T follicular helper cell (primary cell): ENCODE measurements at places on chromosomes 11 and 22.

DNA sequence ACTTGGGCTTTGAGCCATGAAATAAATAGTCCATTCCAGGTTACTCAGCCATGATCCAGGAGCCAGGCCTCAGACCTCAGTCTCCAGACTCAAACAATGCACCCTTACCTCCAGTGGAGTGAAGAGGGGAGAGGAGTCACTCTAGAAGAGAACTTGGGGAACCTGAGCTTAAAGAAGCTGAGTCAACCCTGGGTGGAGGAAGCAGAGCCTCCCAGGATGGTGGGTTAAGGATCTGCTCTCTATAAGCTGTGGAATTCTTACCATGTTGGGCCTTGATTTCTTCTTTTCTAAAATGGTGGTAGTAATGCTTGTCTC lies 113.2 kb downstream of the NECTIN1 start:
- DNase-seq = no peak

DNA sequence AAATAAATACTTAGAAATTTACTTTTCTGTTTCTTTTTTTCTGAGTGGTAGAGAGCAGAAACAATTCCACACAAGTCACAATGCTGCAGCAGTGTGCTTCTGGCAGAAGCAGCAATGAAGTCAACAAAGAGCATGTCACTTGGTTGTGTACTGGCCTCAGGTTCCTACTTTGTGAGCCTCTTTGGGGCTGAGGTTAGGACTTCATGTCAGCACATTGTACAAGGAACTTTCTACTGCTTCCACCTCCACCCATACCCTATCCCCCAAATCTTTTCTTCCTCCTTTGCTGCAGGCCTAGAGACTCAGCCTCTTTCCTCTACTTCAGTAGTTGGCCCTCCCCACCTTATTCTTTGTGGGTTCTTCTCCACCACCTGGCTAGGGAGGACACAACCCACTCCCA lies 252.7 kb upstream of the PITPNB start:
- DNase-seq = no peak

DNA sequence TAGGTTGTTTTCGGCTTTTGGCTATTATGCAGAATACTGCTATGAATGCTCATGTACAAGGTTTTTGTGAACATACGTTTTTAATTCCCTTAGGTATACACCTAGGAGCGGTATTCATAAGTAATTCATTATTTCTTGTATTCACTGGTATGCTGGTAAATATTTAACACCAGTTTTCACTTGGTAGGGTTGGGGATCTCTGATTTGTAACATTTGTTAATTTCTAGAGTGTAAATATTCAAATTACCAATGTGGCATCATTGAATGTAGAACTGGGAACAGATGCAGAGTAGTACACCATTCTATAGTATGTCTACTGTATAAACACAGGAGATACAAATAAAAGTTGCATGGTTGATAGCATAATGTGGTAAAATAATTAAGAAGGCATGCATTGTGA lies 16.3 kb downstream of the GVQW3 start:
- DNase-seq = no peak

DNA sequence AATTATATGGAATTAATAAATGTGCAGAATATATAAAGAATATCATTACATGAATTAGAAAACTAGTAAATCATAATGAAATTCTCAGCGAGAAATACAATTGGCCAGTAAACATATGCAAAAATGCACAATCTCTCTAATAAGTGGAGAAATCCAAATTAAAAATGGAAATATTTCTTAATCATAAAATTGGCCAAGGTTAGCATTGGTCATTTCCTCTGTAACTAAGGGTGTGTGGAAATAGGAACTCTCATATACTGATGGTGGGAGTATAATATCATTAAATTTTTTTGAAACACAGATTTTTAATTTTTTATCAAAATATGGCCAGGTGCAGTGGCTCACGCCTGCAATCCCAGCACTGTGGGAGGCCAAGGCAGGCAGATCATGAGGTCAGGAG lies 7.6 kb upstream of the ZNF74 start:
- no peak for DNase-seq

- no peak for DNase-seq
Observed at GRCh38 chr11:80815752-80816453, 1375.1 kb upstream of the TENM4 start.

DNA sequence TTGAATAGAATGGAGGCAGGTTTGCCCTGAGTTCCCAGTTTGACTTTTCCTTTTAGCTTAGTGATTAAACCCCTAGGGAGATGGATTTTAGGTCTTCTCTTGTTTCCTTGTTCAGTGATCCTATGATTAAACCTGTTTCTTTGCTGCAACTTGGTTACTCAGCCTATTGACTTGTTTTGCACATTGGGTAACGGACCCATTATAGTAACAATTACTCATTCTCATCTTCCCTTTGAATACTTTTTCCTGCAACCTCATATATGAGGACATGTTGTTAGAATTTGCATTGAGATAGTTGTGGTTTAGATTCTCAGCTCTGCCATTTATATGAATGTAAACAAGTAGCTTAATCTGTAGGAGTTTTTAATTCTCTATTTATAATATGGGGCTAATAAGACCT lies 489.2 kb upstream of the CNTN5 start:
- no peak for DNase-seq

DNA sequence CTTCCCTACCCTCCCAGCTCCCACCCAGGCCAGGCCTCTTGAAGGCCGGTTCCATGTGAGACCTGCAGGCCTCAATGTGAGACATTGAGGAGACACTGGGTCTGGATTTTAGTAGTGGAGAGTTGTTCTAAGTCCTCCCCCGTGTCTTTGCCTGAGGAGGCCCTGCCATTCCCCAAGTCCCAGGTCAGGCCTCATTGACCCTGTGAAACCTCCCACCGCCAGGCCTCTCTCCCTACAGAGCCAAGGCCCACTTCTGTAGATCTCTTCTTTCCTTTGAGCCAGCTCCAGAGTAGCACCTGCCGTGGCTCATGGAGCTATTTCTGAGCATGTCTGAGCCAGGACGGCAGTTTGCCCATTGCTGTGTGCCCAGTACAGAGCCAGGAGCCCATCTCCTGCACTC lies 1419.6 kb downstream of the TBC1D22A start:
- DNase-seq = no peak

- no peak for DNase-seq
Observed at GRCh38 chr11:44277196-44278090, 32.5 kb downstream of the ALX4 start.

- DNase-seq = no peak
Observed at GRCh38 chr22:27614006-27614649, 187.4 kb downstream of the MN1 start.

GRCh38 chr22:20520093-20520511 lies 12.7 kb downstream of the MED15 start:
- DNase-seq = no peak

DNA sequence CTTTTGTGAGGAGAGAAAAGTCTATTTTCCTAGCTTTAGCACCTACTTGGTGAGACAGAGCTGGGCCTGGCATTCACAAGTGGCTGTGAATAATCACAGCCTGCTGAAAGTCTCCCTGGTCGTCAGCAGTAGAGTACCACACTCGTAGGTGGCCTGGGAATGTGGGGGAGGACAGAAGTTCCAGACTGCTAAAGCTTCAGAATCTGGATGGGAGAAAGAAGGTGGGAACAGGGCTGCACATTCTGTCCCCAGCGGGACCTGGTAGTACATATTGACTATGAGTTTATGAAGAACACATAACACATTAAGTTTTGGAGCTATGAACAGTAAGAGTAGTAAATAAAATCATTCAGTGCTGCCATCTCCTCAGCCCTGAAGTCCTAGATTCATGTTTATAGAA lies 19.0 kb upstream of the LIMK2 start:
- no peak for DNase-seq

DNA sequence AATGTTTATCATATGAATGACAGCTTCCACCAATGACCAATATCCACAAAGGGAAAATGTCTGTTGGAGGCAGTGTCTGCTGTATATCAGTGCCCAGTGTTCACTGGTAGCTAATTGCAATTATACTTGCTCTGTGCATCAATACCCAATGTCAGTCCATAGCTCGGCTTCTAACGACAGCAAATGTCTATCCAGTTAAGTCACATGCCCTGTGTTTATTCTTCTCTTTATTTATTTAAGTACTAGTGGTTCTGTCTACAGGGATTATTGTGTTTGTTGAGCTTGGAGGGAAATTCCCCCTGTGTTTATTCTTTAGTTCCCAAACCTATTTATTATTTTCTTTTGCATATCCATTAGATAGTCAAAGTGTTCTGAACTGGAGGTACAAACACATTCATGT lies 18.6 kb downstream of the TSKU start:
- no peak for DNase-seq

- peak; percentile 85 for DNase-seq
Observed at GRCh38 chr11:67505605-67506396, 638 bp upstream of the PITPNM1 start.

GRCh38 chr11:2097356-2097997 lies 41.7 kb downstream of the IGF2 start:
- DNase-seq = no peak

DNA sequence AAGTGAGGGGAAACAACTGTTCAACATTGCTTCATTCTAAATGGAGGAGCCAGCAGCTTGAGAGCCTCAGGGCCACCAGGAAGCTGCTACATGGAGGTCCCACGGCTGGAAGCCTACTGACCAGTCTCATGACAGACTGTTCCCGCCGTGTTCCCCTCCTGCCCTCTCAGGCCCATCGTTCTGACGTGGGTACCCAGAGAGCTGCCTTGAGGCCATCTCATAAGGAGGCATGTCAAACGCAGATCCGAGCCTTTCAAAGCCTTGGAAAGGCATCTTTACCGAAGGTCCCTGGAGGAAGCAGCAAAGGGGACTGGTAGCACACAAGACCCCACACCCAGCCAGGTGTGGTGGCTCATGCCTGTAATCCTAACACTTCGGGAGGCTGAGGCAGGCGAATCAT lies 8.3 kb upstream of the ARHGEF17 start:
- no peak for DNase-seq

GRCh38 chr22:41762980-41763779 lies 37.3 kb upstream of the CCDC134 start:
- DNase-seq = no peak

GRCh38 chr11:64841592-64842365 lies 2.7 kb downstream of the CDC42BPG start:
- no peak for DNase-seq

GRCh38 chr11:87901341-87901740 lies 273.9 kb downstream of the RAB38 start:
- DNase-seq = no peak

DNA sequence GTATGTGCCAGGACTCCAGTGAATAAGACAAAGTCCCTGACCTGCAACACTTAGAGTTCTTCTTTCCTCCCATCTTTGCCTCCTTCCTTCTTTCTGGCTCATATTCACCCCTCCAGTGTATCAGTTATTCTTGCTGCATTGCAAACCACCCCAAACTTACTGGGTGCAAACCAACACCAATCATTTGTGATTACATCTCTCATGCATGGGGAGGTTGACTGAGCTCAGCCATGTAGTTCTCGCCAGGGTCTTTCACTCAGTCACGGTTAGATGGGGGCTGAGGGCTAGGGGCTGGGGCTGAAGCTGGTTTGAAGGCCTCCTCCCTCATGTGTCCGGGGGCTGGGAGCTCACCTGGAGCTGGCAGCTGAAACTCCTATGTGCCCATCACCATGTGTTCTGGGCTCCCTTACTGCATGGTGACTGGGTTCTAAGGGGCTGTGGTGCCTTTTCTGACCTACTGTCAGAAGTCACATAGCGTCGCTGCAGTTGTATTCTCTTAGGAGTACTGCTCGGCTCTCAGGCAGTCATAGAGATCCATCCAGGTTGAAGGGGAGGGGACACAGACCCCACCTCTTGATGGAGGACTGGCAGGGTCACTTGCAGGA lies 35.0 kb upstream of the CACNG2 start:
- no peak for DNase-seq

DNA sequence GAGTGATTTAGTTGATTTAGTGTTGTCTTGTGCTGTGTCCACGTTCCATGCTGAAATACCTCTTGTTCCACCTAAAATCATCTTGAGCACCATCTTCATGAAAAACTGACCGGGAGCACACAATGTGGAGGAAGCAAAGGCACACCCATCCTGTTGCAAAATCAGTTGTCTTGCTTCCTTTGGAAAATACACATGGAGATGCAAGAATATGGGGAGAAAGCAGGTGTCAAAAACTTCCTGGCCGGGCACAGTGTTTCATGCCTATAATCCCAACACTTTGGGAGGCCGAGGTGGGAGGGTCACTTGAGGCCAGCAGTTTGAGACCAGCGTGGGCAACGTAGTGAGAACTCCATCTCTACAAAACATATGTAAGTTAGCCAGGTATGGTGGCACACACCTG lies 151.1 kb downstream of the C11orf91 start:
- no peak for DNase-seq

DNA sequence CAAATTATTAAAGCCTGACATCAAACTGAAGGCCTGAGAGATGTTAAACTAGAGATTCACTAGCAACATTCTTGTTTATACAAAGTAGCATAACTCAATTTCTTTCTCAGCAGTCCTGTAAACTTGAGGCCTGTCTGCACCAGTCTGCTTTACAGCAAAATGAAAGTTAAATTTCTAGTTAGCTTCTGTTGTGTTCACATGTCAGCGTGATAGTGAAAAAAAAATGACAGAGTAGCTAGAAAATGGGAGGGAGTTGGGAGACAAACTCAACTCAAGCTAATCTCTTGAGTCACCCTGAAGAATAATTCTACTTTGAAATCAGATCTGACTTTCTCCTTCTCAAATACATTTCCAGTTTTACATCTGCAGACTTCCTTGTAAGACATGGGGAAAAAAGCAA lies 6.5 kb downstream of the RBFOX2 start:
- DNase-seq = no peak

DNA sequence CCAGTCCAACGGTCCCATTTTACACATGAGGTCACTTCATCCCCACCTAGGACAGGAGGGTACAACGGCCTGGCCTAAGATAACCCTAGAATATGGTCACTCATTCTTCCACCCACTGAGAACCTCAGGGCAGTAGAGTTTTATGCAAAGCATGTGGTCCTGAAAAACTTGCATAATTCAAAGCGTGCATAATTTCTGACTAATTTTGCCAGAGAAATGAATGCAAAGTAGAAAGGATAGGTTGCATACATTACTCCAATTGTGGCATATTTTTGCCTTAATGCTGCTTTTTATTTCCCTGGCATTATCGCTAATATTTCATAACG lies 32.5 kb upstream of the SLC35C1 start:
- DNase-seq = no peak

DNA sequence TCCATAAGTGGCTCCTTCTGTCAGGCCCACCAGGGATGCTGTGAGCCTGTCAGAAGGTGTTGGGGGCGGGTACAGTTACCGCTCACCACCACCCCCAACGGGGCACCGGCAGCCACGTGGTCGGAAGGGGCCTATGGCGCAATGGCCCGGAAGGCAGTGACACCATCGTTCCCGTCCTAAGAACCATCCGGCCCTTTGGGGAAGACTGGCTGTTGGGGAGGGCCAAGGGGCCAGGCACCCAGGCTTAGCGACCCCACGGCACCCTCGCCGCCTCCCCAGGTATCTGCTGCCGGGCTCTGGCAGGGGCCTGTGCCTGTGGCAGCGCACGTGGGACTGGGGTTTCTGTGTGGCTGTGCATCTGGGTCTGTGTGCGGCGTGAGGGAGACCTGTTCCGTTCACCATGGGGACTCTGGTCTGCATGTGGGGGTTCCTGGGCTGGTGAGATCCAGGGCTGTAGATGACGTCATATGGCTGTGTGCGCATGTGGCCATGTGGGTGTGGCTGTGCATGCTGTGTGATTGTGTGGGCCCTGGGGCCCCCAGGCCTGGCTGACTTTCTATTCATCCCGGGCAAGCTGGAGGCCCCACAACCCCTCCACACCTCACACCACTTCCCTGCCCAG lies 717 bp downstream of the OSM start:
- DNase-seq = peak; percentile 73
